Activated T-helper 1 cell treated with anti-CD3 and anti-CD28 coated beads, Interleukin-12 subunit alpha, Interleukin-12 subunit beta, Interleukin-2, Interleukin-4 antibody, amounts not matched to agents 30 ng/mL and 10 ng/mL and 1 ng/mL, durations not matched to agents 14 hours and 24 hours and 36 hours (primary cell): ENCODE measurements at places on chromosomes 5 and 9.

GRCh38 chr9:92738661-92739081 is 26.0 kb downstream of the BICD2 start:
- DNase-seq = no peak

DNA sequence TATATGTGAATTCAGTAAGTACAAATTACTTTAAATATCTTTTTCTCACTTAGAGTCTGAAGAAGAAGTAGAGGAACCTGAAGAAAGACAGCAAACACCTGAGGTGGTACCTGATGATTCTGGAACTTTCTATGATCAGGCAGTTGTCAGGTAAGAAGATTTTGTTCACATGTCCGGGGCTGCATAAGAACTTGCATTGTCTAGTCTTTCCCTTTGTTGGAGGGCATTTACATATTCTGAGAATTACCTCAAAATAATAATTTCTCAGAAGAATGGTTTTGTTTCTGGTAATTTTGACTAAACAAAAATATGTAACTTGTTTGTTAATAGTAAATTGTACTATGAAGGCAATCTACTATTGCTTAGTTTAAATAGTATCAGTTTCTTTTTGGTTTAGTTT is 23.7 kb downstream of the G3BP1 start:
- no peak for DNase-seq

DNA sequence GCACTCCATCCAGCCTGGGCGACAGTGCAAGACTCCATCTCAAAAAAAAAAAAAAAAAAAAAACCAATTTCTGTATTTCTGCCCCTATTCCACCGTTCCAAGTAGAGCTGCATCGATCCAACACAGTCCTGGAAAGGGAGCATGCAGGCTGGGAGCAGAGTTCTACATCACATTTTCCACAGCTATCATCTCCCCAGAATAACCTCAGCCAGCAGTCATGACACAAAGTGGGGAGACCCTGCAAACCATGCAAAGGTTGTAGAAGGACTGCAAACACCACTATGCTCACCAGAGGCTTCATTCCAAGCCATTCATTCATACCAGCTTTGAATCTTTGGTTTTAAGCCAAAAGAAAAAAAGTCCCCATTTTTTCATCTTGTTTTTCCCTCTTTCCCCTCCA is 20.8 kb upstream of the ZNF354A start:
- no peak for DNase-seq

- peak; percentile 88 for DNase-seq
Measured at GRCh38 chr5:68433923-68434879, 218.6 kb downstream of the PIK3R1 start.

GRCh38 chr9:92165484-92165883 is 50.3 kb upstream of the SPTLC1 start:
- DNase-seq = no peak

DNA sequence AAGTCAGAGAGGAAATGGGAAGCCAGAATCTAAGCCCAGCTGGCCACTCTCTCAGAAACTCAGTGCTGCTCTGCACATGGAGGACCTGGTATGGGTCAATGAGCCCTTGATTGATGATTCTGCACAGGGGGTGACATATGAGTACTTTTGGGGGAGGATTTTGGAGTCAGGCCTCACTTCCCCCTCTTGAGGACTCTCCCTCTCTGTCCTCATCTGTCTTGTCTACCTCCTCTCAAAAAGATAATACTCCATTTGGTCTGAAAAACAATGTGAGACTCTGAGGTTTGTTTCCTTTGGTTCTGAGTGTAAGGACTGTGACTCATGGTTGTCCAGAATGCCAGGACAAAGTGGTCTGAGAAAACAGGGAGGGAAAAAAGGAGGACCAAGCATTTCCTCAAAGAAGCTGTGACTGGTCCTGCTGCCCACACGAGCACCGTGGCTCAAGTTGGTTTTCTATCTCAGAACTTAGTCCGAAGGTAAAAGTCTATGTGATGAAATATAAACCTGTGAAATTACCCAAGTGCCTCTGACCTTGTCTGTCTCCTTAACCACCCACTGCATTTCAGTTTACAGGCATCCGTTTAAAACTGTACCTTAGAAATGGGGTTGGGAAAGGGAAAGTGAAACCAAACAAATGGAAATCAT is 11.1 kb downstream of the TTC39B start:
- no peak for DNase-seq

DNA sequence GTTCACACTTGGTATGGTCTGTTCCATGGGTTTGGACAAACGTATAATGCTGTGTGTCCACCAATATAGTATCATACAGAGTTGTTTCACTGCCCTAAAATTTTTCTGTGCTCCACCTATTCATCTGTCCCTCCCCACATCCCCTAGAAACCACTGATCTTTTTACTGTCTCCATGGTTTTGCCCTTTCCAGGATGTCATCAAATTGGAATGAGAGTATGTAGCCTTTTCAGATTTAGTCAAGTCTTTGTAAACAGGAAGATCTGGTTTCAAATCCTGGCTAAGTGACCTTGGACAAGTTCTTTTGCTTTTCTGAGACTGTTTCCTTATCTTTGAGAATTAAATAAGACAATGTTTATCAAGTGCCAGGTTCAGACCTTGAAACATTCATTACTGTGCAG is 13.2 kb upstream of the LVRN start:
- no peak for DNase-seq

DNA sequence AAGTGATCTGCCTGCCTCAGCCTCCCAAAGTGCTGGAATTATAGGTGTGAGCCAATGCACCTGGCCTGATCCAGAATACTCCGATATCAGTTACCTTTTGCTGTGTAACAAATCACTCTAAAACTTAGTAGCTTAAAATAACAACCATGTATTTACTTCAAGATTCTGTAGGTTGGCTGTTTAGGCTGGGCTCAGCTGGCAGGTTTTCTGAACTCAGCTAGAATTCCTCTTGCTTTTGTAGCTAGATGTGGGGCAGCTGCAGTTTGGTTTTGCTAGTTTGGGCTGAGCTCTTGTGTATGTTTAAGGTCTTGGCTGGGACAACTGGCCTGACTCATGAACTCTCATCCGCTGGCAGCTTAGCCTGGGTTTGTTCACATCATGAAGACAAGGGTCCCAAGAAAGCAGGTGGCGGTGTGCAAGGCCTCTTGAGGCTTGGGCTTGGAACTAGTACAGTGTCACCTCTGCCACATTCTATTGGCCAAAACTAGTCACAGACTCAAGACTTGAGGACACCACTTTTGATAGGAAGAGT is 138.3 kb upstream of the SHB start:
- no peak for DNase-seq

DNA sequence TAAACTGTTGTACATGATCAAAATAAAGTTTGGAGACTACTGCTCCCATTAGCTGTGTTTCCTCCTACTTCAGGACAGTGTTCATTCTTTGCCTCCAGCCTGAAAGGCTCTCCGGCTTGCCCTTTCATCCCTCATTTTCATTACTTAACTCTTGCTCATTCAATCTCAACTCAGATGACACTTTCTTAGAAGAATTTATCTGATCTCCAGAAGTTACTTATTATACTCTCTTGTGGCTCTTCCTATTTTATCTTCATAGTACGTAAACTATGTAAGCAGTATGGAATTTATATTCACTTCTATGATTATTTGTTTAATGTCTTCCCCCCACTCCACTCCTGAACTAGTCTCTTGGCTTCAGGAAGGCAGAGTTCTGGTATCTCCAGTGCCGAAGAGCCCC is 1737.9 kb upstream of the C9orf72 start:
- no peak for DNase-seq

DNA sequence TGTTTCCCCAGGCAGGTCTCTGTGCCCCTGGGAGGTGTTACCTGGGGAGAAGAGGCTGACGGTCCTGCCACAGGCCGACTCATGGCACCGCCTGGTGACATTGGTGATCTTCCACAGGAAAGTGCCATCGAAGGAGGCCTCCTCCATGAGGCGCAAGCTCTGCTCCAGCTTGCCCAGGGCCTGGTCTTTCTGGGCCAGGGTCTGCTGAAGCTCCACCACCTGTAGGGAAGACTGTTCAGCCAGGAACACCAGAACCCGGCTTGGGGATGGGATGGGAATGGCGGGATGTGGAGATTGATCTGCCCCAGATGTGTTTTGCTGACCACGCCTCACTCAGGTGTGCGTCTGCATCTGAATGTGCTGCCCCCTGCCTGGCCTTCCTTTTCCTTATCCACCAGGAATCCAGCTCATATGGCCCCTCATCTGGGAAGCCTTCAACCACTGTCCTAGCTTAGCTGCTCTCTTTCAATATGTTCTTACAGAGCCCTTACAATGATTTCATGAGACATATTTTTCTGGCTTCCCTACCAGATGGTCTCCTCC is 15.2 kb downstream of the TRAF1 start:
- no peak for DNase-seq

DNA sequence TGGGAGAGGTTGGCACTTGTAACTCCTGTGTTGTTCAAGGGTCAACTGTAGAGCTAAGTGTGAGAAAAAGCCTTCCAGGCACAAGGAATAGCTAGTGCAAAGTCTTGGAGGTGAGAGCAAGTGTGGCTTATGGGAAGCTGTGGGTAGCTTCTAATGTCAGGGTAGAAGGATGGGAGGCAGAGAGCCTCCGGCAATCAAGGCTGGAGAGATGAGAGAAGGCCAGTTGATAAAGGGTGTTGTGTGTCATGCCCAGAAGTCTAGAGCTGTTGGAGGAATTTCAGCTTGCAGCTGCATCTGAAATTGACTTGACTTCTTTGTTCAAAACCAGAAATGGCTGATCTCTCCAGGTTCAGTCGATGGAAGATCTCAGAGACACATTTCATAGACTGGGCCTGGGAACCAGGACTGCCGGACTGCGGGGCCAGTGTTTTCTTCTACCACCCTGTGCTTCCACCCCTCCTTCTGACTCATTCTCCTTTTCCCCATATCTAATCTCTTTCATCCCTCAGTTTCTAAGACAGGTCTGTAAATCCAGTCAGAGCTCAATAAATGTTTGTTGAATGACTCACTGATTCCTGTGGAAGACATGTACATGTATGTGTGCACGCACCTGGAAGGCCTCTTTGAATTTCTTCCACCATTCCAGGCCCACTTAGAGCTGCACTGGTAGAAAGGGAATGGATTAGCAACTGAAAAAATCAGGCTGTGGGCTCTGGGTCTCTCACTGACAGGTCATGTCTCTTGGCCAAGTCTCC is 67.8 kb upstream of the KLF4 start:
- no peak for DNase-seq

GRCh38 chr9:92297611-92298010 is 4.1 kb upstream of the IARS1 start:
- no peak for DNase-seq

- DNase-seq = no peak
Measured at GRCh38 chr9:121394292-121394691, 24.2 kb upstream of the STOM start.

GRCh38 chr5:169411786-169412430 is 111.0 kb upstream of the SLIT3 start:
- no peak for DNase-seq

DNA sequence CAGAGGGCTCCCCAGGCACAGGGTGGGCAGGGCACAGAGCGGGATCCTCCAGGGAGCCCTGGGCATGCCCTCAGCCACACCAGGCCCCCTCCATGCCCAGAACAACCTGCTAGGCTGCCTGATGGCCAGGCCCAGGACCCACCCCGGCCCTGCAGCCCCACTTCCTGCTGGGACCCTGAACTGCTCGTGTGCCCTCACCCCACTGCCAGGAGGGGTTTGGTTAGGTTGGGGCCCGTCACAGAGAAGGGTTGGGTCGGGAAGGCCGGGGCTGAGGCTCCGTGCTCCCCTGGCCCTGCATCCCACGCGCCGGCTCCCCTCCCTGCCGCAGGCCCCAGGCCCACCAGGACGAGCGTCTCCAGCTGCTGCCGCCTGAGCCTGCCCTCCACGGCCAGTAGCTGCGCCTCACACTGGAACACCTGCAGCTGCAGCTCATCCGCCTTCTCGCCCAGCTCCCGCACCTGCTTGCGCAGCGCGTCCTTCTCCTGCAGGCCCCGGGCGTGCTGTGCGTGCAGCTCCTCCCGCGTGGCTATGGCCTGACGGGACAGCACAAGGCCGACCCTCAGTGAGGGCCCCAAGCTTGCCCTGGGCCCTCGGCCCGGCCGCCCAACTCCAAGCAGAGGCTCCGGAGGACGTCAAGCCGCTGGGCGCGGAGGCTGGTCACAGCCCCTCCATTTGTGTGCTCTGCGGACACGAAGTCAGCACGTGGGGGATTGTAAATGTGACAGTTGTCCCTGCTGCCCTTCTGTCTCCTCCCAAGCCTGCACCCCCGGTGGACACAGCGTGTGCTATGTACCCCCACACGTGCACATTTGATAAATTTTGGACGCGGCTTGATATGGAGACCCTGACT is 4.0 kb upstream of the DNLZ start:
- no peak for DNase-seq

DNA sequence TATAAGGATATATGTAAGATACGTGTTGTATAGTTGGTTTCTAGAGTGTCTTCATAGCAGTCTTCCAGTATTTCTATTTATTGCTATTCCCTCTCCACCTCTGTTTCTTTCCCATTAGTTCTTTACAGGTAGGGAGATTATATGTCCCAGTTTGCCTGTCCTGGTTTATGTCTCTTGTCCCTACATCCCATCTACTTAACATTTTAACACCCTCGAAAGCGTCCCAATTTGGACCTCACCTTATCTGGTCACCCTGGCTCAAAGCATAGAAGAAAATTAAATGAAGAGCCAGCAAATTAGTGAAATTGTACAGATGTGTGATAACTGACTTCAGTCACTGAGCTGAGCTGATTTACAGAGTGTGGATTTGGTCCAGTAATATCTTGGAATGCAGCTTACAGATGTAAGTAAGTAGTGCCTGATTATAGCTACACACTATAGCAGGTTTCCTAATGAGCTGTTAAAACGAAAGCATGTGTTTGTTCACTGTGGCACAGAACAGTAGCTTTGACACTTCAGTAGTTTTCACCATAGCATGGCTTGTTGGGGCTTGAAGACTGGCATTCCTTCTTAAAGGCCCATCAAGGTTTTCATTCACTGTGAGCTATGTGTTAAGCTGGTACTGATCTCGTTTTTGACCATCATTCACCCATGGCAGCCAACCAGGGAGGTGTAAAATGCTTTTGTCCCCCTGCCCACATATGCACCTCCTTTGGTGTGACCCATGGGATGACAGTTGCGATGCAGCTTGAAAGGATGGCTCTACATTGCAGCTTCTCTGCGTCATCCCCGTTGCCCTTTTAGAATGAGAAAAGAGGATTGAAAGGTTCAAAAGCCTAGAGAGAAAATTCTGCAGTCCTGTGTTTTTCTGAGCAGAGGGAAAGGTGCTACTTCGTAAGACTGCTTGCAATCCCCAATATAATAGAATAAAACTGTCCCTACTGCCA is 192.1 kb upstream of the DMRT1 start:
- DNase-seq = no peak

GRCh38 chr9:19137282-19137681 is 10.0 kb upstream of the PLIN2 start:
- DNase-seq = no peak
